Activated naive CD4-positive, alpha-beta T cell treated with anti-CD3 and anti-CD28 coated beads, Interleukin-2, amount 50 U/mL, for 16 hours (primary cell): ENCODE measurements at places on chromosomes 7 and 10.

- no peak for DNase-seq
Measured at GRCh38 chr10:47026301-47027107, 115.3 kb downstream of the PTPN20 start.

DNA sequence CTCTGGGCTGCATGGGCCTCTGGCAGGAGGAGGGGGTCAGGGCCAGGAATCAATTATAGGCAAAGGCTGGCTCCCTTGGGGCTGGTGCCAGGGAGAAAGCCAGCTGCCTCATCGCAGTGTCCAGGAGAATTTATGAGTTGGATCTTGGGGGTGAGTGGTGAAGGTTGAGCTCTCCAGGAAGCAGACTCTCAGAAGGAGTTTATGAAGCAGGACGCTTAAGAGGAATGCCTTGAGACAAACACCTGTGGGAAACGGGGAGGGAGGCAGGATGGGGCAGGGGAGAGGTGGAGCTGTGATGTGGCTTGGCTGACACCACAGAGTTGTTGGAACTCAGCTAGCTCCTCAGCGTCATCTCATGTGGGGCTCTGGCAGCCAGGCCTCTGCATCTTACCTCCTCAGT, 428.5 kb downstream of the RPS24 start:
- no peak for DNase-seq

- DNase-seq, result peak; percentile 41
Measured at GRCh38 chr10:17453373-17454091, 863 bp downstream of the ST8SIA6 start.

GRCh38 chr7:37527109-37527508, 78.4 kb upstream of the ELMO1 start:
- DNase-seq, result no peak

DNA sequence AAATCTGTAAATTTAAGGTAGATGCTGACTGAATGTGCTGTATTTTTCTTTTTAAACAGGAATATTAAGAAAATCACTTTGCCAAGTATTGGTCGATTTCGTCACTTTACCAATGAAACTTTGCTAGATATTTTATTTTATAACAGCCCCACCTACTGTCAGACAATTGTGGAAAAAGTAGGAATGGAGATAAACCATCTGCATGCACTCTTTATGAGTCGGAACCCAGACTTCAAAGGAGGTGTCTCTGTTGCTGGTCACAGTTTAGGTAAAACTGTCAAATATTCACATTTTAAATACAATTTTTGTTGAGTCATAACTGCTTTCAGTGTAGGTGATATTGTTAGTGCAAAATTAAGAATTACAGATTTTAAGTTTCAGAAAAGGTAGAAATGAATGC, 25.2 kb downstream of the SEC23IP start:
- no peak for DNase-seq

DNA sequence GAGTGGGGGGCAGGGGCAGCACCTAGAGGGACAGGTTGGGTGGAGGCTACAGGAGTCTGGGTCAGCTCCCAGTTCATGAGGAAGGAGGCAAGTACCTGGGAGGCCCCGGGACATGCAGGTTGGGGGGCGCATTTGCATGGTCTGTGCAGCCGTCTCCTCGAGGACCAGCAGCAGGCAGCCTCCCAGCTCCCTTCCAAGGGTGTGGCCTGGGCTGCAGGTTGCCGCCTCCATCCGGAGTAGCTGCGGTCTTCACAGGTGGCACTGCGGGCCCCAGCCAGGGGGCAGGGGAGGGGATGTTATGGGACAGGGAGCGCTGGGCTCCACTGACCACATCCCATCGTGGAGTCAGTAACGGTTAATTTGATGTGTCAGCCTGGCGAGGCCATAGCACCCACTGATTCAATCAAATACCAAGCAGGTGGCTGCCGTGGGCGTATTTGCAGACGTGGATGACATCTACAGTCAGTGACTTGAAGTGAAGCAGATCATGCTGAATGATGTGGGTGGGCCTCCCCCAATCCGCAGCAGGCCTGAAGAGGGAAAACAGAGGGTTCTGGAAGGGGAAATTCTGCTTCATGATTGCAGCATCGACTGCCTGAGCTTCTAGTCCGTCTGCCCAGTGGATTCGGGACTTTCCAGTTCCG, 81.6 kb downstream of the PRKAG2 start:
- peak; percentile 53 for DNase-seq

GRCh38 chr10:116947841-116948529, 57.0 kb downstream of the SHTN1 start:
- DNase-seq, result no peak

DNA sequence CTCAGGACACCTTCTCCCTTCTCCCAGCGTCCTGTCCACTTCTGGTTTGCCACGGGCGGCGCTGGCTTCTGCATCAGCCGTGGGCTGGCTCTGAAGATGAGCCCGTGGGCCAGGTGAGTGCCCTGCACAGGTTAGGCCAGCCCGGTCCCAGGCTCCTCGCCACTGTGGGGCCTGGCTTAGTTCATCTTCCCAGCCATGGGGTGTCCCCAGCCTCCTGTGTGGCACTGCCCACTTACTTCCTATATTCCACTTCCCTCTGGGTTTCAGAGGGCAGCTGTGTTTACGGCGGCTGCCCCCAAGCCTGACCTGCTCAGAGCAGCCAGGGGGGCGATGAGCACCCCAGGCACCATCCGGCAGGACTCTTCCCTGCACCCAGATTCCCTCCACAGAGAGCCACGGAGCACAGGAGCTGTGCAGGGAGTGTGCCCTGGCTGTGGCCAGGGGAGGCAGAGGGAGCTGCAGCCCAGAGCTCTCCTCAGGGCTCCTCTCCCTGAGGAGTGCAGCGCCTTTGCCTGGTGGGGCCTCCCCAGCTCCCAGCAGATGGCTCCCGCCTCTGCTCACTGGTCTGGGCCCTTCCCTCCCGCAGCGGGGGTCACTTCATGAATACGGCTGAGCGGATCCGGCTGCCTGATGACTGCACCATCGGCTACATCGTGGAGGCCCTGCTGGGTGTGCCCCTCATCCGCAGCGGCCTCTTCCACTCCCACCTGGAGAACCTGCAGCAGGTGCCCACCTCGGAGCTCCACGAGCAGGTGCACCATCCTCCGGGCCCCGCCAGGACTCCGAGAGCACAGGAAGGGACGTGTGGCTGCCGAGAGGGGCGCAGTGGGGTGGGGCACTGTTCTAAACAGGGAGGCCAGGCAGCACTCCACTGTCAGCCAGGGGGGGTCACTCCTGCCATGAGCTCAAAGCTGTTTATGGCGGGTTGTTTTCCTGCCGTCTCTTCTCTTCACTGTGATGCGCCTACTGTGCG, 6.4 kb downstream of the LFNG start:
- DNase-seq, result no peak

- no peak for DNase-seq
Measured at GRCh38 chr7:28626221-28626620, 213.9 kb downstream of the CREB5 start.

DNA sequence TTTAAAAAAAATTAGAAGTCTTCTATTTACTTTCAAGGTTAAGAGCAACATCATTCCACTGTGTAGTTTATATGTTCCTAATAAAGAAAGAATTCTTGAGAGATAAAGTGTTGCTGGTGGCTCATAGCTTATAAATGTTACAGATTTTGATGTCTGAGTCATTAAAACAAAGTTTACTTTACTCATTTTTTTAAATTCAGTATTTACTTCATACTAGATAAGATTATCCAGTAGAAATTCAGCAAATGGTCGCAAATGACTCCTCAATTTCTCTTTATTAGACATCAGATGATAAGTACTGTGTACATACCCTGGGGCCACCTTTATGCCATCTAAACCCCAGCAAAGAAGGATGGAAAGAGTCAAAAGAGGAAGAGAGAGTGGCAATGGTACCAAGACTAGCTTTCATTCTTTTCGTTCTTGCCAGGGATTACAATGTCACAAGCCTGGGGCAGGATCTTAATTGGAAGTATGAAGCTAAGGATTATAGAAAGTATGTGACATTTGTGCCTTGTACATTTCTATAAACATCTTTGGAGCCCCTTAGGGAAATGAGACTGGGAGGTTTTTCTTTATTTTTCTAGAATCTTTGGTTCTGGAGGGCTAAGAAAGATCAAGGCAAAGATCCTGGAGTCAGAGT, 206.1 kb downstream of the CHRM2 start:
- no peak for DNase-seq

GRCh38 chr7:155805826-155806095, 6.5 kb downstream of the SHH start:
- DNase-seq, result no peak

GRCh38 chr10:43120929-43121314, 17.3 kb upstream of the CSGALNACT2 start:
- DNase-seq, result no peak

GRCh38 chr10:13422800-13423199, 74.7 kb upstream of the SEPHS1 start:
- no peak for DNase-seq

DNA sequence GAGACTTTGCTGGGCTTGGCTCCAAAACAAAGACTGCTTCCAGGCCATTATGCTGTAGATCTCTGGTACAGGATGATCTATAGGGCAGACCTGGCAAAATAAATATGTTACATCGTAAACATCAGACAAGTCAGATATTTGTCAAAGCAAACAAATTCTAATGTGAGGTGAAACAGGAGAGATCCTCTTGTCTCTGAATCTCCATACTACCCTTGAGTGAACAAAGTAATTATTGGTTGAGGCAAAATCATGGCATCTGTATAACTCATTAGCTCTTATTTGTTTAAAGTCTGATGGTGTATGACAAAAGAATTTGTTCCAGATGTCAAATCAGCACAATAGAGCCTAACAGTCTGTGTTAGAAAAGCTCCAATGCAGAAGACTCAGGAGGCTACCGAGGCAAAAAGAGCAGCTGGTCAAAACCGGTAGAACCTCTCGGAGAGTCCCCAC, 1291.5 kb downstream of the TYW1 start:
- DNase-seq, result no peak

DNA sequence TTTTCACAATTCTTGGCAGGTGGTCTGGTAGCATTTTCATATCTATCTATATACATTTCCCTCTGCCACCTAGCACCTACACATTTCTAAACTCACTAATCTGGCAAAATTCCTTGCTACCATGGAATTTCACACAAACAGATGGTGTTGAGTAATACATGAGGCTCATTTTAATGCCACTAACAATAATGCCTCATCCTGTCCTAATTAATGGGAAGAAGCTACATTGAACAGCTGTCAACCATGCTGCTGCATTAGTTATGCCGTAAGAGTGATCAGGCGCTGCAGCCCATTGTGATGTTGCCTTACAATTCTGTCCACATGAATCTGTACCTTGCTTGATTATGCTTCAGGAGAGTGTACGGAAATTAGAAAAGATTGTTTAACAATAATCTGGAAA, 23.2 kb downstream of the COL1A2 start:
- no peak for DNase-seq

DNA sequence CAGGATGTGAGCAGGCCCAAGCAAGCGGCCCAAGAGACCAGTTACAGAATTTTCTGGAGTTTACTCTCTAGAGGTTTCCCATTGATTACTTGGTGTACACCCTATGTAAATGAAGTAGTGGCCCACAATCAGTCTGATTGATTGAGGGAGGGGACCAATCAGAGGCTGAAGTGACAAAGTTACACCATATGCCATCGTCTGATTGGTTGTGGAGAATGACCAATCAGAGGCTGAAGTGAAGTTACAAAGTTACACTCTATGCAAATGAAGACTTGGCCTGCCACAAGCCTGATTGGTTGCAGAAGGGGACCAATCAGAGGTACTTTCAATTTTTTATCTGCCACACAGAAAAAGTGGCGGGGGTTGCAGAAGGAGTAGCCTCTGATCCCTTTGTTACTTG, 83.7 kb downstream of the KIF20B start:
- no peak for DNase-seq

- no peak for DNase-seq
Measured at GRCh38 chr10:126081841-126082466, 185.6 kb downstream of the FANK1 start.

DNA sequence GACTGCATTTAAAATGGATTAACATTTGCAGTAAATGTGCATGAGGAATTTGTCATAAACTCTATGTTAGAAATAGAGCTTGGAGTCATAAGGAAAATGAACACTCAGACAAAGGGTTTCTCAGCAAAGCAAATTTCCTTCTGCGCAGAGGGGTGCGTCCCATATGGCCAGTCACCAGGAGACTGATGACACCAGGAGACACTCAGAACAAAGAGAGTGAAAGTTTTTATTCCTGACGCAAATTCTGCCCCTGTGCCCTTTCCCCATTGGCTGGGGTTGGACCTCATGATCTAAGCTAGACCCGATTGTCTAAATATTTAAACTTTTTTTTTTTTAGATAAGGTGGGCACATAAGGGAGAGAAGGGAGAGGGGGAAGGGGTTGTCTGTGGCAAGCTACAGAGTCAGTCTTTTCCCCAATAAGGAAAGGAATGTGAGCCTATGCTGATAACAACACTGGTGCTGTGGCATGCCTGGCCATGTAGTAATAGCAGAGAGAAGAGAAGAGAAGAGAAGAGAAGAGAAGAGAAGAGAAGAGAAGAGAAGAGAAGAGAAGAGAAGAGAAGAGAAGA, 202.0 kb downstream of the POM121L12 start:
- DNase-seq, result no peak

GRCh38 chr10:78384049-78384431, 350.4 kb downstream of the RPS24 start:
- no peak for DNase-seq

DNA sequence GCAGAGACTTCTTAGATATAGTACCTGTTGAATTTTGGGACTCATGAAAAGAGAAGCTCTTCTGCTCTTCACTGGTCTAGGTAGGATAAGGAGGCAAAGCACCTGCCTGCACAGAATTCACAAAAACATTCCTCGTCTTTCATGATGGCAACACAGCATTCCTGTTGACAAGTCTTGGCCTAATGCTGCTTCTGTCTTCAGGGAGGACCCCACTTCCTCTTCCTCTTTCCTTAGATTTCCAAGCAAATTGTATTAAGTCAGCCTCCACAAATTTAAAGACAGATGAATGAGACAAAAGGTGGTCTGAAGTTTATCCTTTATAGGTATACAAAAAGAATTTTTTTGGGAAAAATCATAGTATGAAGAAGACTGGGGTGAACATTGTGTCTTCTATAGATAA, 64.9 kb downstream of the DNAJB9 start:
- DNase-seq, result no peak

DNA sequence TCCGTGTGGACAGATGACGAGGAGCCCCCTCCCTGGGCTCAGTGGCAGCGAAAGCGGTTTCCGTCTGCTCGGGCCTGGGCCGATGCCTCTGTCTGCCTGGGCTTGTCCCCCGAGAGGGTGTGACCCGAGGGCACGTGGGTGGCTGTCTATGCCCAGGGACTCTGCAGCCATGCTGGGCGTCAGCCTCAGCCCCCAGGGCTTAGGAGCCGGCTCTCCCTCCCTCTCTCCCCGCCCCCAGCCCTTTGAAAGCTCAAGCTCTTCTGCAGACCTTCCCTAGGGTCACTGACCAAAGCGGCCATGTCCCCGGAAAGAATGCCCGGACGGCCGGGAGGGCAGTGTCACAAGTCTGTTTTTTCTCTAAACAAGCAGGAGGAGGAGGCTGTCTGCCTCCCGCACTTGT, 7.1 kb downstream of the MICALL2 start:
- DNase-seq, result no peak

- no peak for DNase-seq
Measured at GRCh38 chr7:28364082-28364481, 48.2 kb upstream of the CREB5 start.
